ENCODE measurements at places on chromosomes 6 and 20.

- no peak for DNase-seq
Observed at GRCh38 chr6:154187203-154187602, 148.2 kb downstream of the OPRM1 start.

GRCh38 chr6:161169696-161170095 is 104.2 kb downstream of the AGPAT4 start:
- DNase-seq, result peak; percentile 79

GRCh38 chr6:107670792-107671199 is 153.3 kb downstream of the SCML4 start:
- DNase-seq, result peak; percentile 56

DNA sequence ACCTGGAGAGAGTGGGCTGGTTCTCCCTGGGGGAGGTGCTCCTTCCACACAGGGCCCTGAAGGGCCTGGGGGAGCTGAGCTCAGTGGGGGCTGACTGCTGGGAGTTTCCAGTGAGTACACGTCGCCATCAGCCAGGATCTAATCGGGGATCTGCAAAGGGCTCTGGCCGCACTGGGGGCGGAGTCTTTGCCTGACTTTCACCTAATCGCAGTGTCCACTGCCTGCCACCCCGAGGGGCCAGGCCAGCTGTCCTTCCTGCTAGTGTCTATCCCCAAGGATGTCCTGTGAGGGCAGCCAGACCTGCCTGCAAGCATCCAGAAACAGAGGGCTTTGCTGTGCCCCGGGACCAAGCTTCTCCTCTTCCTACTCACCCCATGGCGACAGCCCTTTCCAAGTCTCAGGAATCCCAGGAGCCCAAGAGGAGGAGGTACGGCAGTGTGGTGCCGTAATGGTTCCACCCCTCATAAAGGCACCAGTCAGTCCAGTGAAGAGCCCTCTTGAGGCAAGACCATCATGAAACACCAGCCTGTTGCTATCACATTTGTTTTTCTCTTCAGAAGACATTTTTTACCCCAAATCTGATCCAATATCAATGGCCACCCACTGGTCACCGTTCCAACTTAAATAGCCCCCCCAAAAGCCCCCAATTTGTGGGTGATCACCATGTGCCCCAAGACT is 243.1 kb upstream of the ECI2 start:
- DNase-seq, result no peak

DNA sequence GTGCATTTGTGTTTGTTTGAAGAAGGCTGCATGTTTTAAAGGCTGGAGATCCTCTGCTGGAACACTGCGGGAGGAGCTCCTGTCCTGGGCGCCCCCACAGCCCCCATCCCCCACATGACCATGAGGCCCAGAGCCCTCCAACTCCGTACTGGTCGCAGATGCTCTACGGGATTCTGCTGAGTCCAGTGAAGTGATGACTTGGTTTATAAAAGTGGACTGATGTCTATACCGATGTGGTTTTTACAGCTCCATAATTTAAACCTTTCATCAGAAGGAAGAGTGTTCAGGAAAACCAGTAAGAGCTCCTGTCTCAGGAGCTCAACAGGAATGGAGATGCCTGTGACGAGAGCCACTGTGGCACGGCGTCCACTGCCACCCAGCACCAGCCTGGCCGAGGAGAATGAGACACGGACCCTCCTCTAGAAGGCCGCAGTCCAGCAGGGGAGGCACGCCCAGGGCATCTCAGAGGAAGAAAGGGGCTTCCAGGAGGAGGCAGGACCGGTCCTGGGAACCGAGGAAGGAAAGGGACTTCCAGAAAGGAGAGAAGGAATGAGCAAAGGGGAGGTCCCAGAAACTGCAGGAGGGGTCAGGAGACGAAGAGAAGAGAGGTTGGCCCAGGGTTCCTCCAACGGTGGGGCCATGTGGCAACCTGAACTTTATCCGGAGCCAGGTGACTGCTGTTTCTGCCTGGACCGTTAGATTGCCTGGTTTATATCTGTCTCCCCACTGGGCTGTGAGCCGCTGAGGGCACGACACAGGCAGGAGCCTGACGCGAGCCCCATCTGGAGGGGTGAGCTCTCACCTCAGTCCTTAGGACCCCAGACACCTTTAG is 26.9 kb downstream of the BFSP1 start:
- DNase-seq, result no peak

DNA sequence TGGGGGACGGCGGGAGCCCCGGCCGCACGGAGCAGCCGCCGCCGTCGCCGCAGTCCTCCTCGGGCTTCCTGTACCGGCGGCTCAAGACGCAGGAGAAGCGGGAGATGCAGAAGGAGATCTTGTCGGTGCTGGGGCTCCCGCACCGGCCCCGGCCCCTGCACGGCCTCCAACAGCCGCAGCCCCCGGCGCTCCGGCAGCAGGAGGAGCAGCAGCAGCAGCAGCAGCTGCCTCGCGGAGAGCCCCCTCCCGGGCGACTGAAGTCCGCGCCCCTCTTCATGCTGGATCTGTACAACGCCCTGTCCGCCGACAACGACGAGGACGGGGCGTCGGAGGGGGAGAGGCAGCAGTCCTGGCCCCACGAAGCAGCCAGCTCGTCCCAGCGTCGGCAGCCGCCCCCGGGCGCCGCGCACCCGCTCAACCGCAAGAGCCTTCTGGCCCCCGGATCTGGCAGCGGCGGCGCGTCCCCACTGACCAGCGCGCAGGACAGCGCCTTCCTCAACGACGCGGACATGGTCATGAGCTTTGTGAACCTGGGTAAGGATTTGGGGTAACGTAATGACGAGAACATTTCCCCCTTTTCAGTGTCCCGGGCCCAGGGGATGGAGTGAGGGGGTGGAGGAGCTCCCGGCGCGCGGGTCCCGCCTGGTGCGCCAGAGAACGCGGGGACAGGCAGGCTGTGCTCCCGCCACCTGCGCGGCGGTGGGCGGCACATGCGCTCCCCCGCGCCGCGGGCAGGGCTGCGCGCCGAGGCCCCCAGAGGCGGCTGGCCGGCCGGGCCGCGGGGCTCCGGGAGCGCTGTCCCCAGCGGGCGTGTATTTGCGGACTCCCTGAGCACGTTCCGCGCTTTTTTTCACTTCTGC is 1.4 kb downstream of the BMP6 start:
- DNase-seq, result peak; percentile 67

- no peak for DNase-seq
Observed at GRCh38 chr6:132491303-132491702, 21.6 kb downstream of the STX7 start.

GRCh38 chr6:36223706-36224105 is 27.2 kb downstream of the BRPF3 start:
- no peak for DNase-seq

DNA sequence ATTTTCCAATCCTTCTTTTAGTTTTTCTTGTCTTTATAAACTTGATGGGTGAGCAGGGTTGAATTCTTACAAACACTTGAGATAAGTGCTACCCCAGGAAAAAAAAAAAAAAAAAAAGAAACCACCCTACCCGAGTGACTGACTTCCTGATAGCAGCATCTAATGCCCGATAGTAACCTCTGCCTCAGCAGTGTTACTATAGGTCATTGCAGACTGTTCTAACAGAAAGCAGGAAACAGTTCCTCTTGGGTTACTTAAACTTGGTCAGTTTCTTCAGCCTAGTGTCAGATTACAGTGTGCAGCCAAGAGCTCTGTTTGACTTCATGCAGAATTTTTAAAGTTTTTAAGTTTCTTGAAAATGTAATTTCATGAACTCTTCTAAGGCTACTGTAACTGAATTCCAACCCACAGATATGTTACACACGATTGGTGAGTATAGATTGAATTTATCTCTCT is 2.1 kb downstream of the MYLIP start:
- peak; percentile 97 for DNase-seq

- DNase-seq, result no peak
Observed at GRCh38 chr20:48129345-48129942, 344.2 kb upstream of the SULF2 start.

DNA sequence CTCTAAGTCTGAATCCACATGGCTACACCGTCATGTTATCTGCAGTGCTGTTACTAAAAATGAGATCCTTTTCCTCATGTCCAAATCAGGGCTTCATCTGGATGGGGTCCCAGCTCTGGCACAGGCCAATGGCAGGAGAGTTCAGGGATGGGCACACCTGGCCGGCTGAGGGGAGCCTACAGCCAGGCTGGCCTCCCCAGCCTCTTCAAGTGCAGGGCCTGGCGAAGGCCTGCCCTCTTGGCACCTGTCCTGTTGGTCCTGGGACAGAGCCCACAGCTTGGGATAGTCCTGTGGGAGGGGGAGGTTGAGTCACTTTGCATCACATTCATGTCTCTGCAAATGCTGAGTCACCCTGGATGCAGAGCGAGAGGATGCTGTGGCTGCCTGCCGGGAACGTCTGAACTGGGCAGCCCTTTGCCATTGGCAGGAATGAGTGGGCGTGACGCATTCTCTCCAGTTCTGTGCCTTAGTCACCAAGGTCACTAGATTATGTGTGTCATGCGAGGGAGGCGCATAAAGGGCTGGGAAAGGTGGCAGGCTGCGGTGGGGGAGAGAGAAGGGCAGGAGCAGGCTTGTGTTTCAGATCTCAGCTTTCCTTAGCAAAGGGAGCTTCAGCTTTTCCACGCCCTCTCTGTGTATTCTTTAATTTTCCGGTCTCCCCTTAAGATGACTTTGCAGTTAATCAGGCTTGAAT is 223.2 kb upstream of the ECI2 start:
- peak; percentile 93 for DNase-seq

DNA sequence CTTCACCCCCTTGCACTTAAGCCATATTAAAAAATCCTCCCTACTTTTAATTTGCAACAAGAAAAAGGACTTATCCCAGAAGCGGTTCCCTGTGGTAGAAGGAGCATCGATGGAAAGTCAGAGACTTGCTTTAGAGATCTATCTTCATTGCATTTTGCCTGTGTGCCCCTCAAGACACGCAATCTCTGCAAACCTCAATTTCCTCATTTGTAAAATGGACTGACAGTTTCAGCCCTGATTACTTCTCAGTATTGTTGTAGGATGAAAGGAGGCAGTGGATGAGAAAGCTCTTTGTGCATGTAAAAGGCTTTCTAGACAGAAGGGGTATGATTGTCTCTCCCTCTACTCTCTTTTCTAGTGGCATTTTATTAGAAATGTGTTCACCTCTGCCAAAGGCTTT is 410.2 kb downstream of the CDC5L start:
- peak; percentile 21 for DNase-seq

- DNase-seq, result no peak
Observed at GRCh38 chr6:12439296-12439695, 149.1 kb downstream of the EDN1 start.

GRCh38 chr20:9632991-9633390 is 118.6 kb downstream of the LAMP5 start:
- DNase-seq, result no peak

DNA sequence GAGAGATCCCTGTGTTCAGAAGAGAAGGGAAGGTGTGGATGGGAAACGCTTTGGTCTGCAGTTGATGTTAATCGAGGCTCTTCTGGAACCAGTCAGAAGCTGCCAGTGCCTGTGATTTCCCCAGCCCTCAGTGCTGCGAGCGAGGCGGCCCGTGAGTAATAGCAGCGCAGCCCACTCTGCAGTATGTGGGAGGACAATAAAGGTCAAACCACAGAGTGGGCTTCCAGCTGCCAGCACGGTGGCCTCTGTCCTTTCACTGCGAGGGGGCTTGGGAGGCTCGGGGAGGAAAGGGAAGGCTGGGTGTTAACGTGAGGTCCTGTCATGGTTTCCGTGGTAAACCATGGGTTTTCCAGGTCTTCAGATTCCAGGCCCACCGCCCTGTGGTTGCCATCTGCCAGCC is 32.3 kb upstream of the TAGAP start:
- DNase-seq, result no peak

GRCh38 chr6:34074064-34074742 is 71.7 kb downstream of the GRM4 start:
- DNase-seq, result no peak

DNA sequence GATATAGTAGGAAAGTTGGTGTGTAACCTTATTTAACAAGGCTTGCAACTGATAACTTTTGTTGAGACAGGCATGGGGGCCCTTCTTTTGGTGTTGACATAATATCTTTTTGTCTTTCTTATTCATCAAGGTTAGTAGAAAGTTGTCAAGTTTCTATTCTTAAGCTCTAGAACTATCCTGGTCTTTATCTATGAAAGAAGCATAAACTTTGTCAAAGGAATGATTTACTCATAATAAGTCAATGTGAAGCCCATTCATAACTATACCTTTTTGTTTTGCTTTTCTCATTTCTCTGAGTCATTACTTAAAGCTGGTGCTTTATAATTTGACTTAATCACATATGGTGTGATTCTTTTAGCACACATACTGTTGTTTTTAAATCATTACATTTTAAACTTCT is 312.4 kb downstream of the UTRN start:
- DNase-seq, result no peak

DNA sequence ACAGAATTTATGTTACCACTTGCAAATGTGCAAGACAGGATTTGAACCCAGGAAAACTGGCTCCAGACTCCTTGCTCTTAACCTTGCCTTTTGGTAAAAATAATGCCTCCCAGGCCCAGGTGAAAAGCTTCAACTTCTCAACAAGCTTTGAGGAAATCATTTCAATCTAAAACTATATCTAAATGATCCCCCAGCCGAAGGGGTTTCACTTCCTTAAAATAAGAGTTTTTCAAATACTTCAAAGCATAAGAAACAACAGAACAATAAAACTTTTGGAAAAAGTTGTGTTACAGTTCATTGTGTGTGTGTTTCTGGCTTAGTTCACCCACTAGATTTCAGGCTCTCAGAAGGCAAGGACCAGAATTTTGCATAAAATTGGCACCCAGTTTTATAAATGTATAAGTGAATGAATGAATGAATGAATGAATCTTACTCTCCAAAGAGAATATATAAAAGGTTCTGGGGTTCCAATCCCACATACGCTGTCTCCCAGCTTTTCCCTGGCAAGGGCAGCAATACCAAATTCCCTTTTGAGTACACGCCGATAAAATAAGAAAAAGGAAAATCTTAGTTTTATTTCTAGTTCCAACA is 5.4 kb downstream of the OR2H2 start:
- no peak for DNase-seq

DNA sequence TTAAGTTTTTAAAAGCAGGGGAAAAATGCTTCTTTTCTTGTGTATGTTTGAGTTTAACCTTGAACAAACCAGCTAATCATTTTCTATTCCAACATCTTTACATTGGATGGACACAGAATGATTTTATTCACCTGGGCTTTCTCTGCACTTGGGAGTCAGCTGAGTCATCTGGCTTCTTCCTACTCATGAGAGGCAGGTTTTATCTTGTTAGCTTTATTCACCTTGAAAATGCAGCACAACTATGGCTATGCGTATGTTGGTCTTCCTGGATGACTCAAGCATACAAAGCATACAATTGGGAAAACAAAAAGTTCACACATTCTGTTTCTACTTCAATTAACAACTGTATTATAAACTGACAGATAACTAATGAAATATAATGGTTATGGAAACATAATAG is 737.7 kb downstream of the FRK start:
- no peak for DNase-seq

DNA sequence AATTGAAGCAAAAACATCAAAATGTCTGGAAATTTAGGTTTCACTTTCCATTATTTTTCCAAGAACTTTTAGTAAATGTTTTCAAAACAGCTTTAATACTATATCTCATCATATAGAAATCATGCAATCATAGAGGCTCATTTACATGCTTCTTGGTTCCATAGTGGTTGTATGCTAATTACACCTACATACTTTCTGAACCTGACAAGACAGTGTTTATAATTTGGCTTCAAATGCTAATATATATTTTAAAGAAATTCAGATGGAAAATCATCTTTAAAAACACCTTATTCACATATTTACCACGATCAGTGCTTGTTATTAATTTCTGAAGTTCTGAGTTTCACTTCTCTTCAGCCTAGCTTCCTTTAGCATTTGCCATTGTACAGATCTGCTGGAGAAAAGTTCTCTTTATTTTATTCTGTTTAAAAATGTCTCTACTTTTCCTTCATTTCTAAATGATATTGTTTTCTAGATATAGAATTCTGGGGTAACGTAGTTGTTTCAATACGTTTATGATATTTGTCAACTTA is 89.9 kb downstream of the PLCB1 start:
- DNase-seq, result no peak
